Activated naive CD4-positive, alpha-beta T cell treated with anti-CD3 and anti-CD28 coated beads, Interleukin-2, amount 50 U/mL, for 16 hours (primary cell): ENCODE measurements at places on chromosomes 7 and 10.

DNA sequence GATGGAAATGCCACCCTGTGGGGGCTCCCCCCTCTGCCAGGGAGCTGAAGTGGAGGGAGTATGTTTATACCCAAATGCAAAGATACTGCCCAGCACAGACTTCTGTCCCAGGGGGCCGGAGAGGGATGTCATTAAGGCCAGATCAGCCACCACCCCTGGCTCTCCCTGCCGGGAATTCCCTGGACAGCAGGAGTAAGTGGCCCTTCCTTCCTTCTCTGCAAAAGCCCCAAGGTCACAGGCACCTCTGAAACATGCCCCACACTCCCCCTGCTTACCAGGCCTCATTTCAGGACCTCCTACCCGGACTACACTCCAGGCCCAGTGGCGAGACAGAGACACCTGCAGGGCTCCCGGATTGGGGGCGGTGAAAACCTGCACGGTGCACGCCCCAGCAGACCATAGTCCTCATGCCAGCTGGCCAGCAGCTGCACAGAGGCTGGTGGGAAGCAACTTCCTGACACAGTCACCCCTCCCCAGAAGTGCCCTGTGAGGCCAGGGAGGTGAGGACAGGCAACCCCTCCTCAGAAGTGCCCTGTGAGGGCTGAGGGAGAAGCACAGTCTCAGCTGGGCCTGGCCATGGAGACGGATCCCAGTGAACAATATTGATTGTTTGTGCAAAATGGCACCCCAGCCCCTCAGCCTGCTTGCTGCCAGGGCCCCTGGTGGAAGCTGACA, 33.0 kb upstream of the RET start:
- DNase-seq: no peak

GRCh38 chr7:108310351-108310750, 145.9 kb downstream of the NRCAM start:
- no peak for DNase-seq

DNA sequence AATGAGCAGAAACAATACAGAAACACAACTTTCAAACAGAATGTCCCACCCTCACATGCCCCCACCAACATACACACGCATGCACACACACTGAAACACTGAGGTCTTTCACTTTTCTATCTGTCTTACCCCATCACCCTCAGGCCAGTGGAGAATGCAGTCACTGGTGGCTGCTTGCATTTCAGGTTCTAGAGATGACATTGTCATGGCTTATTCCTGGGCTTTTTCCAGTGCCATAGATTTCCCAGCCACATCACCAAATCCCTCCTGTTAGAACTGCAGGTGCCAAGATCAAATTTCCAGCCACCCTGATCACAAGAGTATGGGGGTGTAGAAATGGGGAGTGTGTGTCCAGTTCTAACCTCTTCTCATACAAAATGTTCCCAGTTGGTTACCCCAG, 68.4 kb downstream of the CACNA2D1 start:
- no peak for DNase-seq

DNA sequence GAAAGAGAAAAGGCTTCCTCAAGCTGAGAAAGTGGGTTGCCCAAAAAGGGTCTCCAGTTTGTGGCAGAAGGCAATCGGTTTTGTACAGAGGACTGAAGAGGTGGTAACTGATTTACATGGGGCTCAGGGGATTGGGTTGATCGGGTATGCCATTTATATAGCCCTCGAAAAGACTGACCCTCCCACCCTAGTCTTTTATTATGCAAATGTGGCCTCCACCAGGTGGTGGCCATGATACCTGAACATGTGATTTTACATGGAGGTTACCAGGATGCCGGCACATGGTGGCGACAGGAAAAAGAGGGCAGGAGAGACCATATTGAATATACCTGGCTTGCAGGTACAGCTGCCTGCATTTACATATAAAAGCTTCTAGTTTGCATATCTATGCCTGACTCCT, 36.7 kb downstream of the ATE1 start:
- DNase-seq: no peak

DNA sequence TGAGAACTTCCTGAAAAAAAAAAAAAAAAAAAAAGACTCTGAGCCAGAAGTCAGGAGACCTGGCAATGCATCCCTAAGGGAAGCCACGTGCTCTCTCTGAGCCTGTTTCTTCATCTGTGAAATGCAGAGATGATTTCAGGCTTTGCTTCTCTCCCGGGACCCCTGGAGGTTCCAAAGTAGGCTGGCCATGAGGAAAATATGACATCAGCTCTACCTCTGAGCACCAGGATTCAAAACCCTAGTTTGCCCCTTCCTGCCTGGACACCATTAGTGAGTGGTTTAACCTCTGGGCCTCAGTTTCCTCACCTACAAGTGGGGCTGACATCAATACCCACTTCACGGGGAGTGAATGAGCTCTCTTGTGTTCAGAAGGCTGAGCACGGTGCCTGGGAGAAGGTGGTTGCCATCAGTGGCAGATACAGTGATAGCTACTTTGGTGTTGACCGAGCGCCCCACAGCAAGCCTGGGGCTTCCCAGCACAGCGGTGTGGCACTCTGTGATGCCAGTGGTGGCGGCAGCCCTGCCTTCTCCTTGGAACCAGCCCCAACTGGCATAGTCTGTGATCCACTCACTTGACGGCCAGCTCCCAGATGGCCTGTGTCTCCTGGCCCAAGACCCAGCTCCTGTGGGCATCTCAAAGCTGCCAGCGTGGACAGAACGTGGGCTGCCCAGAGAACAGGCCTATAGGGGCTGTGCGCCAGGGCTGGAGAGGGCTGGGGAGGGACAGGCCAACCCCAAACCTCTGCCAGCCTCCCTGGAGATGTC, 153.1 kb upstream of the UNC5B start:
- no peak for DNase-seq

DNA sequence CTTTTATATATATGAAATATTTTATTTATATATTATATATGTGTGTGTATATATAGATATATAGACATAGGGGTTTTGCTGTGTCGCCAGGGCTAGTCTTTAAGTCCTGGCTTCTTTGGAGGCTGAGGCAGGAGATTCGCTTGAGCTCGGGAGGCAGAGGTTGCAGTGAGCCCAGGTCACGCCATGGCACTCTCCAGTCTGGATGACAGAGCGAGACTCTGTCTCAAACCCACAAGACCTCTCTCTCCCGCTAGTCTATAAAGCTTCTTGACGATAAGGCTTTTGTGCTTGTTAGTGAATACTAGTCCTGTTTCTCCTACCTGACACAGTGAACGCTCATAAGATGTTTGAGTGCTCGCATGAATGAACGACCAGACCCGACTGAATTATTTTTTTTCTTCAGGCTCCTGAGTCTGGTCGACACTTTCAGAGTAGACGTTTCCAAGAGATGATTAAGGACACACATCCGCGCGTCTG, 577 bp upstream of the DDX21 start:
- peak; percentile 31 for DNase-seq

GRCh38 chr7:26186364-26187311, 13.9 kb downstream of the HNRNPA2B1 start:
- DNase-seq: no peak

DNA sequence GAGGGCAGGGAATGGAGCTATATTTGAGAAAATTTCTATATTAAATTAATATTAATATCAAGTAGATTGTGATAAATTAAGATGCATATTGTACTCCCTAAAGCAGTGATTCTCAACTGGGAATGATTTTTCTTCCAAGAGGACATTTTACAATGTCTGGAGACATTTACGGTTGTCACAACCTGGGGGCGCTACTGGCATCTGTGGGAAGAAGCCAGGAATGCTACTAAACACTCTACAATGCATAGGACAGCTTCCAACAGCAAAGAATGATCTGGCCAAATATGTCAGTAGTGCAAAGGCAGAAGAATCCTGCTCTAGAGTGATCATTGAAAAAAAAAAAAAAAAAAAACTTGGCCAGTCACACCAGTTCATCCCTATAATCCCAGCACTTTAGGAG, 100.0 kb downstream of the LSM5 start:
- DNase-seq: no peak

GRCh38 chr7:22156205-22156604, 200.7 kb downstream of the RAPGEF5 start:
- no peak for DNase-seq

DNA sequence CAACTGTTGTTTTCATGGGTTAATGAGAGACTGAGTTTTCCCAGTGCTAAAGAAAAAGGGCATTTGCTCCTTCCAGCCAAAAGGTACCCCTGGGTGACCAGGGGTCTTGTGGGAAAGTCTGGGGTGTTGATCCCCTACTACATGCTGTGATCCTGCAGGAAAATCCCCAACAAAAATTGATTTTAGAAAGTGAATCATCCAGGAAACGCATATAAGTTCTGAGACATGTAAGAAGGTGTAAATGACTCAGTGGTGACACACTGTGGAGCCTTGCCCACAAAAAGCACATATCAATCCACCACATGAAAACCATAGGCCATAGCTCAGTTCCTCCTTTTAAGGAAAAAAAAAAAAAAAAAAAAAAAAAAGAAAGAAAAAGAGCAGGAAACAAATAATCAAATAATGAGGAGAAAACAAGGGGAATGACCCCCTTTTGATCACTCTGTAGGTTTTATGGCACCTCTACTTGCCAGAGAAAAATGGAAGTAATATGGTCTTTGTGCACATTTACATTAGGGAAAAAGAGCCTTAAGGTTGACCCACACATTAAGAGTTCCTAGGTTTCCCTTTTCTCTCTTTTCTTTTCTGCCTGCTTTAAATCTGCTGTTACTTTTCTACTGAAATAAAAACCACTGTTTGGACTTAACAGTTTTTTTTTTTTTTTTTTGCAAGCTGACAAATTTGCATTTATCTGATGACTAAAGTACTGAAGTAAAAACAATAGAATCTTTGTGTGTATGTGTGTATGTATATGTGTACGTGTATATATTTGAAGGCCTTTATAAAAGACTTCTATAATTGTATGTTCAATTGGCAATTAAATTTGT, 386.0 kb downstream of the KIF20B start:
- no peak for DNase-seq

- DNase-seq: no peak
Measured at GRCh38 chr10:132558516-132559413, 21.2 kb downstream of the INPP5A start.

DNA sequence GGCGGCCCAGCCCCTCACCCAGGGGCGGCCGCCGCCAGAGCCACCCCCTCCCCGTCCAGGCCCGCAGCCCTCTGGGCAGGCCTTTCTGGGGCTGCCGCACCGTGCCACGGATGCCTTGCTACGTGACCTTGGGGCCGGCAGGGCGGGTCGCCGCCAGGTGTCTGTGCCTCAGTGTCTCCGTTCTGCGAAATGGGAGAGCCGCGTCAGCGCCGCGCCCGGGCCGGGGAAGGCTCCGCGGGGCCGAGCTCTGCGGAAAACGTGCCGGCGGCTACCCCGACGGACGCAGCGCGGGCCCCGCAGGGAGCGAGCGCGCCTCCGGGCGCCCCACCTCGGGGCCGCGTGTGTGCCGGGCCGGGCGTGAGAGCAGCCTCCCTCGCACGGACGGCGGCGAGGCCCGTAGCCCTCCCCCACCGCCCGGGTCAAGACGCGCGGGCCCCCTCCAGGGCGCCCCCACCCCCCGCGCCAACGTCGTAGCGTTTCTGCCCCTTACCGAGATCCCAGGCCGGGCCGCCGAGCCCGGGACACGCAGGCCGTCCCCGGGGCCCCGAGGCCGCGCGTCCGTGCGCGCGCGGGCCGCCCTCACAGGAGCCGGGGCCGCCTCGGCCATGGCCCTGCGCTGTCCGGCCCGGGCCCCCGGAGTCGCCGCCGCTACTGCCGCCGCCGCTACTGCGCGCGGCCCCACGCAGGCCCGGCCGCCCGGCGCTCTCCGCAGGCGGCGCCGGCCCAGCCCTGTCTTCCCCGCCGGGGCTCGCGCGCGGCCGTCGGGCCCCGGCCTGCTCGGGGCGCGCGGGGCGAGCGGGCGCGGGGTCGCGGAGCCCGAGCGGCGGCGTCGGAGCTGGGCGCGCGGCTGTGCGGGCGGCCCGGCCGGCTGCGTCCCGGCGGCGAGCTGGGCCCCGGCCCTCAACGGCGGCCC, 1.1 kb downstream of the ZNF777 start:
- DNase-seq: peak; percentile 24

GRCh38 chr10:7449063-7449695, 38.3 kb upstream of the SFMBT2 start:
- DNase-seq: no peak

GRCh38 chr7:101941481-101942383, 124.3 kb downstream of the CUX1 start:
- DNase-seq: no peak

- no peak for DNase-seq
Measured at GRCh38 chr7:38211940-38212339, 33.9 kb downstream of the STARD3NL start.

DNA sequence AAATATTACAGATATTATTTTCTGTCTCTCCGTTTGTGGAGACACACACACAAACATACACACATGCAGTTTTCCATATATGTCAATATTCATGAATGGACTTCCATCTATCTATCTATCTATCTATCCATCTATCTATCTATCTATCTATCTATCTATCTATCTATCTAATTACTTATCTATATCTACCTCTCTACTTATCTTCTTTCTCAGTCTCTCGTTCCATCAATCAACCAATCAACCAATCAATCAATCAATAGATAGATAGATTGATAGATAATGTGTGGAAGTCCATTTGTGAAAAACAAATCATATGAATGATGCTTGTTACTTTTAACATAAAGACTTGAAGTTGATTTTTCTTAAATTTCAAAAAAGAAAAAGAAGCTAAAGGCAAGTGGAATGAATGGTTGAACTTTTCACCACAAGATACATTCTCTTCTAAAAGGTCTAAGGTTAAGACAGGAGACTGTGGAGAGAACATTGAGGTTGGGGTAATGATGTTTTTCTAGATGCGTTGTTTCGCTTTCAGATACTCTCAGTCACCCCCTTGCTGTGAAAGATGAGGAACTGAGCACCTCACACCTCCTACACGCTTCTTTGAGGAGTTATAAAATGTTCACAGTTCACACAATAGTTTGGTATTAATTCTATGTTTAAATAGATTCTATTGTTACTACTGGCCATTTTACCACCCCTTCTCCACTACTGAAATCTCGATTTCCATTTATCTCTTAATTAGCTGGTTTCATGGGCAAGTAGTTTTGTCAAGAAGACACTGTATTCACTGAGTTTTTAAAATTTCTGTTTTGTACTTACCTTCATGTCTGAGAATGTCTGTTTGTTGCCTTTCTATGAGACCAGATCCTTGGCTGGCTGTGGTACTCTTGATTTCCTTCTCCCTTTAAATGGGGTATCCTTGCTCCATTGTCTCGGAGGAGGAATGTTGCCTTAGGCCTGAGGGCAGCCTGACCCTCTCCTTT, 114.1 kb downstream of the EMX2 start:
- DNase-seq: no peak

GRCh38 chr10:132904181-132904813, 38.1 kb downstream of the CFAP46 start:
- DNase-seq: peak; percentile 40

- DNase-seq: no peak
Measured at GRCh38 chr7:151206914-151207313, 3.4 kb downstream of the H2BK1 start.

DNA sequence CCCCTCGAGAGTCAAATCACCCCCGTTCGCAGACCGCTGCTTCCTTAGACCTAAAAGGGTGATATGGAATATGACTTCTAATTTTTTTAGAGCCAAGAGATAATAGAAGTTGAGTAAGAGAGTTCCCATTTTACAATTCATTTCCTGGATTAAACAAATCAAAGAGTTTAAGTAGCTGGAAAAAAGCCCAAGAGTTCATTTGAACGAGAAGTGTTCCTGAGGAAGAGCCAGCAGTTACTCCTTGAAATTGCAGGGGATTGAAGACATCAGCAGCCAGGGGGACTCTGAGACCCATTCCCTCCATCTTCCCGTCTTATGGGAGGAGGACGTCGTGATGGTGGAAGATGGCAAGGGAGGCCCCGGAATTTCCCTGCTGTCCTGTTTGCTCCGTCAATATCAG, 277.0 kb downstream of the WDR11 start:
- no peak for DNase-seq

GRCh38 chr7:144416341-144416740, 12.8 kb upstream of the NOBOX start:
- DNase-seq: no peak

GRCh38 chr7:157153260-157153659, 14.5 kb downstream of the UBE3C start:
- no peak for DNase-seq
